ENCODE measurements at places on chromosomes 6 and 20.

DNA sequence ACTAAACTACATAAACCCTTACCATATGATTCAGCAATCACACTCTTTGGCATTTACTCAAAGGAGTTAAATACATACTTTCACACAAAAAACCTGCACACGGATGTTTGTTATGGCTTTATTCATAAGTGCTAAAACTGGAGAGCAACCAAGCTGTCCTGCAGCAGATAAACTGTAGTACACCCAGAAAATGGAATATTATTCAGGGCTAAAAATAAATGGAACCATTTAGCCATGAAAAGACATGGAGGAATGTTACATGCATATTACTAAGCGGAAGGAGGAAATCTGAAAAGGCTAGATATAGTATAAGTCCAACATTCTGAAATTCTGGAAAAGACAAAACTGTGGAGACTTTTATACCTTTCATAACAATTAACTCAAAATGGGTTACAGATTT is 73.6 kb upstream of the PHACTR3 start:
- no peak for DNase-seq

DNA sequence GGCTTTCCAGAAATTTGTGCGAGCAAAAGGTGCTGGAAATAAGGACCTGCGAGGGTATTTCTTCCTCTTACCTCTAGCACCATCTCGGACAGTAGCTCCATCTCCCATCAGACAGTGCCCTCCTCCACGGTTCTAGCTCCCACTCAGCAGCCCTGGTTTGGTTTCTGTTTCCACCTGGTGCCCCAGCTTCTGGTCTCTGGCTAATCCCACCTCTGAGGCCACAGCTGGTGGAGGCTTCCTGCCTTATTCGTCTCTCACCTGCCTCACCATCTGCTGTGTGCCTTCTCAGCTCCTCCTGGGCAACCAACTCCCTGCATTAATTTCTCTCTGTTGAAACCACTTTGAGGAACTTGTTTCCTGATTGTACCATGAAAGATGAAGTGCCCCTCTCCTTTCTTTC is 162.4 kb upstream of the CDYL start:
- DNase-seq, result no peak

DNA sequence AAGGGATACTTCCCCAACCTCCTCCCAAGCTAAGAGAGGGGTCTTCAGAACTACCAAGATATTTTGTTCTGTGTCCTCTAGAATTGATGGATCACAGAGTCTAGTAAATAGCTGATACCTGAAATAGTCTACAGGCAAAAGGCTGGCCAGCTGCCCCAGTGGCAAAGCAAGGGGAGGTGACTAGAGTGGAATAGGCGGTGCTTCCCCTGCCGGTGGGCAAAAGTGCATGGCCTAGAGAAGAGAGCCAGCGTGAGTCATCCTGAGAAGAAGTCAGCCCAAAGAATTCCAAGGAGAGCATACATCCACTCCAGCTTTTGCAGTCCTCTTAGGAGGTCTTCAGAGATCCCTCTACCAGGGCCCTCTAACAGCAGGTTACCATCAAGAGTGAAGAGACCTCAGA is 14.7 kb downstream of the DPPA5 start:
- no peak for DNase-seq

- DNase-seq, result no peak
These were observed 522.2 kb upstream of the FLRT3 start for GRCh38 chr20:14859627-14860026.

DNA sequence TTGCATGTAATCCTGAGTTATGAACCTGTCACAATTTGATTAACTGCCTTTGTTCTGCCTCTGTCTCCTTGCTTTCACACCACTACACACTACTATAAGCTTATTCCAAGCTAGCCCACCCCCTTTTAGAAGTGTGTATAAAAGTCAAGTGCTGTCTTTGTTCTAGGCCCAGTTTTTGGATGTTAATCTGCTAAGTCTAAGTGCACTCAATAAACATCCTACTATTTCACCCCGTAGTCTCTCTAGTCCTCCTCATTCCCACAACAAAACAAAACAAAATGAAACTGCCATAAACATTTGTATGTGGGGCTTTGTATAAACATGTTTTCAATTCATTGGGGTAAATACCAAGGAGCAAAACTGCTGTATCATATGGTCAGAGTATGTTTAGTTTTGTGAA is 16.1 kb upstream of the SPACA1 start:
- no peak for DNase-seq

DNA sequence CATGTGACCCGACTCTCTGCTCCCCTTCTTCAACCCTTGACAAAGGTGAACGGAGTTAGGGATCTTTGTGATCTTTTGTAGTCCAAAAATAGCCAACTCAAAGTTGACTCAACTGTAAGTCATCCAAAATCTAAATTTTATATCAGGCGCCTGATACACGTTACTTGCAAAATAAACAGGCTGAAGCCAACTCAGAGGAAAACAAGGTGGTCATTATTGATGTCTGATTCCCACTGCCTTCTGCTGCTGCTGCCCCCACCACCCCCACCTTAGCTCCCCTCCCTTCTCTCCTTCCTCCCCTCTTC is 13.2 kb upstream of the RNF8 start:
- DNase-seq, result no peak

- no peak for DNase-seq
These were observed 51.5 kb downstream of the COL19A1 start for GRCh38 chr6:69917834-69918233.

DNA sequence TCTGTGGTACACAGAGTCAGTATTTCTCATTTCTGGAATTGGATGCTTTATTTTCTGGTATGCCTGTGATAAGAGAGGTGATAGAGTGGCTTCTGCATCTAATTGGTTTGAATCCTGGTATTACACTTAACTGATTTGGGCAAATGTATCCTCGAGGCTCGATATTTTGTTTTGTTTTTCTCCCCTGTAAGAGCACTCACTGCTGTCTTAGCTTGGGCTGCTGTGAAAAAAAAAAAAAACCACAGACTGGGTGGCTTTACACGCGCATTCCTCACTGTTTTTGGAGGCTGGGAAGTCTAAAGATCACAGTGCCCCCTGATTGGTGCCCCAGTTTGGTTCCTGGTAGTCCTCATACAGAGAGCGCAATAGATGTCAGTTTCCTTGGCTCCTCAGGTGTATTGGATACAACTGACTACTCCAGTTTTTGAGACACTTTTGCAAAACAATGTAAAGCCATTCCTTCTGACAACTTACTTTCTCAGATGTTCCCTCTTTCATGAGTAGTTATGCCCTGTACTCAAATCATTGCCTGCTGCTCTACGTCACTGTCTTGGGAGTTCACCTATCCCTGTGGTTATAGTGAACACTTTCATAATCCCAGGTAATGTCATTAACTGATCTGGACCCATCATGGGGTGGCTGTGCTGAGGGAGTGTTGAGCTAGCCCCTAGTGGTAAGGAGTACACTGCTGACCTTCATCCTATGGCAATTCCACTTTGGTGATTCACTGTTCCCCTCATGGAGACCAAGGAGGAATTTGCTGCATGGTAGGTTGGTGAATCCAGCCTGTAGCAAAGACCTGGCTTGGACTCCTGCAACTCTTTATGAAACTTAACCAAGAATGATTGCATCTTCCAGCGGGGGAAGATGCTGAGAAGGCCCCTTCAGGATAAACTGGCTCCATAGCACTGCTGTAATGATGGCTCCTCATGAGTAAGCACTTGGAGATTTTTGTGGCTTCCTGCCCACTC is 3.5 kb upstream of the ACAT2 start:
- DNase-seq, result no peak

DNA sequence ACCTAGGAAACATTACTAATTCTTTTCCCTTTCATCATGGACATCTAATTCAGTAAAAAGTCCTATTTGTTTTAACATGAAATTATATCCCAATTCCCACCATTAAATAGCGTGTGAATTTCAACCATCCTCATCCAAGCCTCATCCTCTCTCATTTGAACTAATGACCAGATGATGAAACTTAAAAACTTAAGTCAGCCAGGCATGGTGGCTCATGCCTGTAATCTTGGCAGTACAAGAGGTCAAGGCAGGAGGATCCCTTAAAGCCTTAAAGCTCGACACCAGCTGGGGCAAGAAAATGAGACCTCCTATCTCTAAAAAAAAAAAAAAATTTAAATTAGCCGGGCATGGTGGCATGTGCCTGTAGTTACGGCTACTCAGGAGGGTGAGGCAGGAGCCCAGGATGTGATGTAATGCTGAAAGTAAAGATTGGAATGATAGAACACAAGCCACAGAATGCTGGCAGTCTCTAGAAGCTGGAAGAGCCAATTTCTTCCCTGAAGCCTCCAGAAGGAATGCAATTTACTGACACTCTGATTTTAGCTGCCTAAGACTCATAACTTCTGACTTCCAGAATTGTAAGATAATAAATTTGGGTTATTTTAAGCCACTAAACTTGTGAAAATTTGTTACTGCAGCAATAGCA is 27.1 kb upstream of the HAO1 start:
- DNase-seq, result no peak

Data from CD4-positive, alpha-beta T cell treated with Interleukin-17A for 1 hour (primary cell).